HFFc6 (cell line): ENCODE measurements at places on chromosomes 5 and 9. TPM values are rescaled to one million over a fixed set of nuclear protein-coding genes. Genes with fewer than 3 reads are reported as not detected.

GRCh38 chr9:121328876-121329681, 41.0 kb downstream of the STOM start:
- peaks cover 16% of the 10 kb centered on the region for H3K27me3 ChIP-seq
- peaks cover 54% of the 10 kb centered on the region for H3K4me1 ChIP-seq
- H3K4me3 ChIP-seq, result no peak overlapping the region
- peaks cover 77% of the 10 kb centered on the region for H3K36me3 ChIP-seq
- DNase-seq, result no peak

DNA sequence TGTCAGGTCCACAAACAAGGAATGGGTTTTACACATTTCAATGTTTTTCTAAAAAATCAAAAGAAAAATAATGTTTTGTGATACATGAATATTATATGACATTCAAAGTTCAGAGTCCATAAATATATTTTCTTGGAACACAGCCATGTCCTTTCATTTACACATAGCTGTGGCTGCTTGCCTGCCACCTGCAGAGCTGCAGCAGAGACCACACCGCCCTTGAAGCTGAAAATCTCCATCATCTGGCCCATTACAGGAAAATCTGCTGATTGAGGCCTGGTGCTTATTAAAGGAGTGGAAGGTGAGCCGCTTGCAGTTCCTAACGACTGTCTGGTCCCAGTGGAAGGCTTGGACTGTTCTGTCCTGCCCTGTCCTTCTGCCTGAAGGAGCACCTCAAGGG, 232.6 kb upstream of the ADAMTS16 start:
- no peaks in the 10 kb centered on the region for H3K4me1 ChIP-seq
- no peak overlapping the region for H3K27ac ChIP-seq
- no peak for DNase-seq
- H3K27me3 ChIP-seq, result 0 out of 2 replicates have a peak, but pooled peaks cover 1% of the 10 kb centered on the region
- no peaks in the 10 kb centered on the region for H3K36me3 ChIP-seq

GRCh38 chr5:85605381-85605780, 1012.4 kb upstream of the COX7C start:
- no peaks in the 10 kb centered on the region for H3K27me3 ChIP-seq
- H3K4me1 ChIP-seq, result no peaks in the 10 kb centered on the region
- no peak overlapping the region for H3K27ac ChIP-seq

GRCh38 chr9:133027134-133027533, 3.7 kb upstream of the GTF3C5 start:
- peaks cover 17% of the 10 kb centered on the region for H3K4me1 ChIP-seq
- peaks cover 15% of the 10 kb centered on the region for H3K27me3 ChIP-seq
- no peak overlapping the region for H3K27ac ChIP-seq
- peaks cover 15% of the 10 kb centered on the region for H3K36me3 ChIP-seq
- H3K4me3 ChIP-seq, result no peak overlapping the region

The CSF1R gene
- 0.21 and 0.91 TPM in 2 replicates for total RNA-seq

The FAM221B gene
- not detected in 2 replicates for total RNA-seq

The TYRP1 gene
- not detected in 3 replicates for total RNA-seq

The SLC6A3 gene
- total RNA-seq, result not detected in 2 replicates

The ZCCHC9 gene
- 29.1 and 32.9 TPM in 2 replicates for total RNA-seq
